ELF-1 (cell line): ENCODE measurements at places on chromosomes 6 and 20.

DNA sequence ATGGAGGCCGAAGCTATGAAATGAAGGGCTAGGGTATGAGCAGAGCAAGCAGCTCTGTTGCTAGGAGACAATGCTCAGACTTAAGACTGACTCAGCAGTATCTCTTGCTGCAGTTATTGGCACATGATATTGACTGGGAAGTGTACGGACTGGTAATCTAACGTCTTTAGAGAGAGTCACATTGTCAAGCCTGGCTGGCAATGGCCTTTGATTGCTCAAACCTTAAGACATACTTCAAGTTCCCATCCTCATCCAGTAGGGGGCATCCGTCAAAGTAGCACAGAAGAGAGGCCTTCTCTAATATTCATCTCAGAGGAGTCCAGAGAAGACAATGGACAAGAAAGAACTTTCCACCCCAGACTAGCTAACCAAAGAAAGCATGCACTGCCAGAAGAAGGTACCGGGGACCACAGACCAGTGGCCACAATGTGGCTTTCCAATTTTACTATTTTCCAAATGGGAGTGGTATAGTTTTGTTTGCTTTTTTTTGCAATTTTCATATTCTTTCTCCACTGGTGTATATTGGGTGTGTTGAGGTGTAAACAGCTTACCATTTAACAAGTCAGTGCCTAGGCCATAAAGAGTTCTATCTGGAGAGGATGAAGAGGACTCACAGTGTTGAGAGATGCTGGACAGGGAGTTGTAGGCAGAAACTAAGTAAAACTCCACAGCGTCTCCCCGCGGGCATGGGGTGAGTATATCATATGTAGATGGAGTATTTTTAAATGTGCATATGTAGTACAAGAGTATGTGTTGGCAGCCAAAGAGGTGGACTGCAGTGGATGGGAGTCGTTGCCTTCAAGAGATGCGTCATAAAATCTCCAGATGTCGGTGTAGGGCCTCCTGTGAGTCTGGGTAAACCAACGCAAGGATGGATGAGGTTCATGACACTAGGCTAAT is 36.7 kb downstream of the LRFN2 start:
- no peak for DNase-seq

DNA sequence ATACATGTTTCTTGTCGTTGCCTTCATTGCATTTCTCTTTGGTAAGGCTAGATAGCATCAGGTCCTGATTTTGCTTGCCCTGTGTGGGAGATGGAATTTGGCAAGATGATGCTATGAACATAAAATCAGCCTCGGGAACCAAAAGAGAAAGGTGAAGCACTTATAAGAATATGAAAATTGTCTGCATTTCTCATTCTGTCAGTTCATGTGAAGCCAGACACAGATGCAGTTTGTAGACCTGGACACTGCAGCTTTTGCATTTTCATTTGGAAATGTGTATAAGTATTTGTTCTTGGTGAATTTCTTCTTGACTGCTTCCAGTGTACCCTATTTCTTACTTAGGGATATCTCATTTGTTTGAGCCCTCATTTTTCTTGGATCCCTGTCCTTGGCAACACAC is 1.3 kb downstream of the YWHAB start:
- no peak for DNase-seq

GRCh38 chr6:151349651-151350270 is 41.6 kb downstream of the ZBTB2 start:
- DNase-seq: no peak

GRCh38 chr20:58571356-58571692 is 56.1 kb upstream of the APCDD1L start:
- DNase-seq: no peak

DNA sequence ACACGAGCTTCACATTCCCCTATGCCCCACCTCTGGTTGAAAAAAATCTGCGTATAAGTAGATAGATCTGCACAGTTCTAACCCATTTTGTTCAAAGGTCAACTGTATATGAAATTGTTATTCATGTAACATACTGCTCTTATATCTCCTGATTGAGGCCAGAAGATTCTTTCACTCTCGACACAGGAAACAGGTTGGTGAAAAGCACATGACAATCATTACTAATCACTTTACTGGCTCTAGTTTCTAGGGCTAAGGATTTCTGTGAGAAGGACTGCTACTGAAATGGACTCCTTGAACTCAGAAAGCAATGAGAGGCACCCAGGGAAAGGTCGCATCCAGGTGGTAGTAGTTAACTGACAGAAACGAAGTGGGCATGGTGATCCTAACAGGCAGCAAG is 21.7 kb downstream of the PDSS2 start:
- no peak for DNase-seq

GRCh38 chr6:116313101-116313776 is 33.5 kb upstream of the TSPYL1 start:
- DNase-seq: no peak

- DNase-seq: no peak
Measured at GRCh38 chr6:69880601-69881000, 14.2 kb downstream of the COL19A1 start.

DNA sequence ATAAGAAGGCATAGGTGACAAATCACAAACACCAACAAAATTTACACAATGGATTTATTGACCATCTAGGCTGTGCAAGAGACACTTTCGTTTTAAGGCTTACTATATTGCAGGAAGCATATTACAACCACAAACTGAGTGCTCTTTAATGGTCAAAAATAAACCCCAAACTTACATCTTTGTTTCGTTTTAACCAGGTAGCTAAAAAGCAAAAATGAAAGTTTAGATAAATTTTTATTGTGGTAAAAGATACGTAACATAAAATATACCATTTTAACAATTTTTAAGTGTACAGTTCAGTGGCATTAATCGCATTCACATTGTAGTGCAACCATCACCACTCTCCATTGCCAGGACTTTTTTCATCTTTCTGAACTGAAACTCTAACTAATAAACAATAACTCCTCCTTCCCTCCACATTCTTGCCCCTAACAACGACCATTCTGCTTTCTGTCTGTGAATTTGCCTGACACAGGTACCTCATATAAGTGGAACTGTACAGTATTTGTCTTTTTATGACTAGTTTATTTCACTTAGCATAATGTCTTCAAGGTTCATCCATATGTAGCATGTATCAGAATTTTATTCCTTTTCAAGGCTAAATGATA is 32.3 kb upstream of the DUSP22 start:
- DNase-seq: no peak

DNA sequence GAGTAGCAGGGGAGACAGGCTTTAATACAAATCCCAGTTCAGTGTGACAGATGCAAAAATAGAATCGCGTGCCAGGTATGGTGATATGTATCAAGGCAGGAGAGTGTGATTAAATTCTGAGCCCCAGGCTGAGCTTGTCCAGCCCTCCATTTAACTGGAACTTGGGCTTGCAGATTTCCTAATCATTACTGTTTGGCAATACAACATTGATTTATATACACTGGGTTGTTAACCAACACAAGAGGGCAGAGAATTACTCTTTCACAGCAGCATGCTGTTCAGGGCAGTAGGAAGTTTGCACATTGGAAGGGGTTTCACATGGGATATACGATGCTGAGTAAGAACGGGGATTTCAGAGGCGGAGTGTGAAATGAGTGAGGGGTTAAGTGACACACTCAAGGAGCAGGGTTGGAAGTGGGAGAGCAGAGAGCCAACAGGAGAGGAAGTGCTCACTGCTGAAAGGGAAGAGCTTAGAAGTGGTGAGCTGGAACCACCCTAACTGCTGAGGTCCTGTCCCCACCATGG is 70.8 kb upstream of the ATXN1 start:
- no peak for DNase-seq

- peak; percentile 52 for DNase-seq
Measured at GRCh38 chr6:119037941-119038623, 40.4 kb downstream of the FAM184A start.

DNA sequence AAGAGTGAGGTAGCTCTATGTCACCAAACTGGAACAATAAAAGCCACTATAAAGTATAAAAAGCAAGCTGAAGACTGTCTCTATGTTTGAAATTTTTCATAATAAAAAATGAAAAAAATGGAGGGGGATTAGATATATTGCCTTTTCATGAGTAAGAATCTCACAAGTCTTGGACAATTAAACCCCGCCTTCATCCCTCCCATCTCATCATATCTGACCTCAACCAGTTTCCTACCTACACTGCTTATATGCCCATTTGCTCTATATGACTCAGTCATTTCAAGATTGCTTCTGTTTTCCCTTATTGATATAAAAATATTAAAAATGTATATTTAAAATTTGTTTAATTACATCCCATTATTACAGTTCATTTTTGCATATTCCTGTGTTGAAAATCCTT is 2.9 kb upstream of the TRIM39 start:
- no peak for DNase-seq

GRCh38 chr6:147156218-147156617 is 48.0 kb upstream of the STXBP5 start:
- no peak for DNase-seq

- no peak for DNase-seq
Measured at GRCh38 chr6:43361269-43361668, 8.2 kb downstream of the ZNF318 start.

GRCh38 chr6:26597821-26598220 is 1.1 kb downstream of the ABT1 start:
- DNase-seq: no peak

GRCh38 chr6:11164717-11165646 is 53.5 kb upstream of the ERVFRD-1 start:
- DNase-seq: no peak

GRCh38 chr20:48750941-48751635 is 76.7 kb downstream of the PREX1 start:
- peak; percentile 77 for DNase-seq

DNA sequence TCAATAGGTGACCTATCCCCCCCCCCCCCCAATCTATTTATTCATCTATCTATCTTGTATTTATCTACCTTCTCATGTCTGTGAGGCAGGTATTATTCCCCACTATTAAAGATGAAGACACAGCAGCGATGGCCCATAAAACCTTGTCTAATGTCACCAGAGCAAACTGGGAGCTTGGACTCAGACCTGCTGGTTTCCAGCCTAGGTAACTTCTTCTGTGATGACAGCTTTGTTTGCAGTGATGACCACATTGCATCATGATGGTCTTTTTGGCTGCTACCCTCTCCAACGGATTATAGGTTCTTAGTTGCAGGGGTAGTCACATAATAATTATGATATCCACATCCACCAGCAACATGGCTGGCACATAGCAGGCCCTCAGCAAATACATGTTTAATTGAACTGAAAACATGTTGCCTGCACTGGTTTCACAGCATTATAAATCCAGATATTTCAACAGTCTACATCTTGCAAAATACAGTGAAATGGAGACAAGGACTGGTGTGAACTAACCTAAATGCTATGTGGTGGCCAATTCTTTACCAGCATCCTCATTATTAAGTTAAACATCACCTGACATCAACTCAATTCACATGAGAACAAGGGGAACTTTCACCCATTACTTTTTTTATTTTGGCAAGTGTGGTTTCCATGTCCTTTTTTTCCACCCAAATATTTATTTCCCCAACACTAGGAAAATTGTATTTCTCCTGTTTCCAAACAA is 712.5 kb upstream of the NRSN1 start:
- DNase-seq: no peak

GRCh38 chr20:25226433-25227316 is 21.2 kb upstream of the PYGB start:
- no peak for DNase-seq

DNA sequence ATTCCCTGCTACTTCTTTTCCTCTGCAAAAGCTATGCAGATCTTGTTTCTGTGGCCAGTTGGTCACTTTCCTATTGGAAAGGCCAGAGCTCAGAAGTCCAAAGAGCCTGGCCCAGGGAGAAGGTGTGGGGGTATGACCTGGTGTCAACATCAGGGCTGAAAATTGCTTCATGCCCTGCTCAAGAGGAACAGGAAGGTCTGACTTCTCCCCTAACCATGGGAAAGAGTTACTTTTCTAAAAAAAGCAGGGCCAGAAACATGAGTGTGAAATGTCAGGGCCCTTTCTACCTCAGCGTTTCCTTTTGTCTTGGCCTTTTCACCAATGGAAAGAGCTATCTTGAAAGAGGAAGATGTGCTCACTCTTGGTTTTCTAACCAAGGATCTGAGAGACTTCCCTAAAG is 117.4 kb downstream of the MAFB start:
- no peak for DNase-seq

DNA sequence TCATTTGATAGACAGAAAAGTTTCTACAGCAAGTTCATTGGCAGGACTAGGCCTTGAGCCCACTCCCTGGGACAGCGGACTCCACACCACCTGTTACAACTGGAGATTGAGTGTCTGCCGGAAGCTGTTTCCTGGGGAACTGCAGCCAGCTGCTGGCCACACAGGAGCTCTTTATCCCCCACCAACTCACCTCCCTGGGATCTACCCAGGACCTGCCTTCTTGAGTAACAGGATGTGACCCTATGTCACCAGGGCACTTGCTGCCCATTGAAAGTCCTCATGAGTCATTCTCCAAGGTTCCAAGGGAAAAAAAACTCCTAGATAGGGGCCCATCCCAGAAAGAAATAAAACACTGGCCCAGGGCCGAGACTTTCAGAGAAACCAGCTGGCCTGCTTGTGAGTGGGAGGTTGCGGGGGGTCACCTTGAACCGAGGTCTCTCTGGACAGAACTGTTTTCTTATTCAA is 37.4 kb upstream of the SLC9A8 start:
- DNase-seq: peak; percentile 43

DNA sequence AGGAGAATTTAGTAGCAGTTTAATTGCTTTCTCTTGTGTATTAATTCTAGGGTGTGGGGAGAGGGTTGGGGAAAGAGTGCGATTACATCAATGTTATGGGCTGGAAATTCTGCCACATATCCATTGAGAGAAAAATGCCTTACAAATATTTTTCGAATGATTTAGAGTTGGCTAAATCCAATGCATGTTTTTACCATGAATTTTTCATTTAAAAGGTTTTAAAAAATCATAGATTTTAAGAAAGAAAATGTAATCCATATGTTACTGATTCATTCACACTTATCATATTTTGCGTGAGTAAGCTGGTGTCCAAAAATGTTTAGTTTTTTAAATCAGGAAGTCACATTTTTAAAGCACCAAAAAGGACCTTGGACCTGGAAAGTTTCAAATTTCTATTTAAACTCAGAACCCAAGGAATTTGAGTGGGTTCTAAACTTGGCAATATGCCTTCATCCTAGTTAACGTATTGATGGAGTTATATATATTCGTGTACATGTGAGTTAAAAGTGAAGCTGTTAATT is 627.4 kb upstream of the CITED2 start:
- DNase-seq: no peak

DNA sequence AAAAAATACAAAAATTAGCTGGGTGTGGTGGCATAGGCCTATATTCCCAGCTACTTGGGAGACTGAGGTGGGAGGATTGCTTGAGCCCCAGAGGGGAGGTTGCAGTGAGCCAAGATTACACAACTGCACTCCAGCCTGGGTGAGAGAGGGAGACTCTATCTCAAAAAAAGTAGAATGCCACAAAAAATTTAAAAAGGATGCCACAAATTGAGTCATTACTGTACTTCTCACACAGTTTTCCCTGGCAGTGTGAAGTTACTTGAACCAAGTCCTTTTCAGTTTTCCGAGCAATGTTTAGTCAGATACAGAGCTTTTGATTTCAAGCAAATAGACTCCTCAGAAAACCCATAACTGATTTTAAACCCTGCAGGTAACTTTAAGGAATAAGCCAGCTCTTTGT is 53.3 kb downstream of the TNFRSF21 start:
- no peak for DNase-seq

- DNase-seq: no peak
Measured at GRCh38 chr20:38905375-38905774, 20.8 kb upstream of the FAM83D start.

- no peak for DNase-seq
Measured at GRCh38 chr6:159097256-159097655, 52.5 kb upstream of the TAGAP start.

GRCh38 chr20:62069741-62070216 is 4.1 kb upstream of the TAF4 start:
- no peak for DNase-seq

GRCh38 chr20:25038103-25038410 is 19.9 kb downstream of the ACSS1 start:
- no peak for DNase-seq

- DNase-seq: no peak
Measured at GRCh38 chr6:81766482-81767069, 14.1 kb upstream of the TENT5A start.
